ENCODE measurements at places on chromosomes 6 and 20.

DNA sequence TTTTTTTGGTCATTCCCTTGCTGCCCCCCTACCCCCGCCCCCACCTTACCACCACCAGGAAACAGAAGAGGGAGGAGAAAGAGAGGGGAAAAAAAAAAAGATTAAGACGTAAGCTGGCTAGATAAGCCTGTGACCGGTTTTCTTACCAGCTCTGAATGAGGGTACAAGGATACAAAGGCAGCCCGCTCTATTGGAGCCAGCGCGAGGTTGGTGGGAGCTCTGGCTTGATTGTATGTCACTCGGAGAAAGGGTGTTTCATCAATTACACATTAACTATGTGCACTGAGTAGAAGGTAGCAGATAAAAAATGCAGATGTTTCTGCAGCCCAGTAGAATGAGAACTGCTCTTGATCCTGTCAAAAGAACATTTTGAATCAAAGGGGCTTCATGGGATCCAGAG lies 28.6 kb upstream of the OLIG3 start:
- DNase-seq, result no peak

DNA sequence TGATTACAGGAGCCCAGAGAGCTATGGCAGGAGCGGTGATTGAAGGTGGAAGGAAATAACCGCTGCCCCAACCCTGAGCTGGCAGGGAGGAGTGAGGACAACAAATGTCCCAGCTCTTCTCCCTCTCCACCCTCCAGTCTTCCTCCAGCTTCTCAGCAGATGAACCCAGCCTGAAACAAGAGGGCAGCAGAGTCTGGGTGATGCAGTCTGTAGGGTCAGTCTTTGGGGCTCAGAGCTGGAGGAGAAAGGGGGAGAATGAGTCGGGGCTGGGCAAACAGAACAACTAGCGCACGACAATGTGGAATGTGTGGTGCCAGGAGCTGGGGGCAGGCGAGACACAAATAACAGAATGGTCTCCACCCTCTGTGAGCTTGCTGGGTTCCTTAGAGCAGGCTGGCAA lies 4.5 kb upstream of the GUCA1A start:
- no peak for DNase-seq

- DNase-seq, result no peak
These were observed 63.2 kb upstream of the ARMH2 start for GRCh38 chr6:24861934-24862333.

DNA sequence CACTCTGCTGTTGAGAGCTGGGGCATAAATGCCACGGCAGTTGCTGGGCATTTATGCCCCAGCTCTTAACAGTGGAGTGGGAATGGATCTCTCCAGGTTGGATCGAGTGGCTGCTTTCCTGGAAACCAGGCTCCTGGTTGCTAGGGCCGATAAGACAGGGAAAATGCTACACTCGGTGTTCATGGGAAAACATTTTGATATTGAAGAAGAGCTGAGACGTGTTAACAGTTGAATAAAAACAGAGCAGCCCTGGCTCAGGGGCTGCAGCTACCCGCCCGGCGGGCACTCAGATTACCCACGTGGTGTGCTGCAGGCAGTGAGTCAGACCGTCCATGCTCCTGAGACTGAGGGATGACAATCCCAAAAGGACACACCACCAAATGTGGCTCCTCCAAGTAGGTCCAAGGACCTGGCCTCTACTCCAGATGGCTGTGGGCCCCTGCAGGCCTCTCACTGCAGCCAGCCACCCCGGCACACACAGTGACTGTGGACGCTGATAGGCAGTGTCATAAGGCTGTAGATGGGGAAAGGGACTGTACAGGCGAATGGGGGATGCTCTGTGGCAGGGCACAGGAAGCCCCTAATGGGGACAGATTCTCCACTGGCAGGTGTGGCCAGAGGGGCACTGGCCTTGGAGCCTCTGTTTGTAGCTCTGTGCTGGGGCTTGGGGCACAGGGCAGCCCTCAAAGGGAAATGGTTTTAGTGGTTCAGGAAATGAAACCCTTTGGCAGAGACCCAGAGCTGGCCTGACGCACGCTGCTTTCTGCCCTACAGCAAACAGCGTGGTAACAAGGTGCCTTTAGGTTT lies 237.8 kb downstream of the LY86 start:
- no peak for DNase-seq

- DNase-seq, result no peak
These were observed 113.6 kb downstream of the HDGFL1 start for GRCh38 chr6:22682979-22683378.

GRCh38 chr6:155310596-155310995 lies 3.7 kb downstream of the TFB1M start:
- DNase-seq, result no peak

- no peak for DNase-seq
These were observed 11.8 kb downstream of the TRMT6 start for GRCh38 chr20:5938456-5939029.

- DNase-seq, result no peak
These were observed 4.2 kb downstream of the FOXS1 start for GRCh38 chr20:31840906-31841816.

- DNase-seq, result no peak
These were observed 994.4 kb downstream of the EYS start for GRCh38 chr6:64712606-64713005.

DNA sequence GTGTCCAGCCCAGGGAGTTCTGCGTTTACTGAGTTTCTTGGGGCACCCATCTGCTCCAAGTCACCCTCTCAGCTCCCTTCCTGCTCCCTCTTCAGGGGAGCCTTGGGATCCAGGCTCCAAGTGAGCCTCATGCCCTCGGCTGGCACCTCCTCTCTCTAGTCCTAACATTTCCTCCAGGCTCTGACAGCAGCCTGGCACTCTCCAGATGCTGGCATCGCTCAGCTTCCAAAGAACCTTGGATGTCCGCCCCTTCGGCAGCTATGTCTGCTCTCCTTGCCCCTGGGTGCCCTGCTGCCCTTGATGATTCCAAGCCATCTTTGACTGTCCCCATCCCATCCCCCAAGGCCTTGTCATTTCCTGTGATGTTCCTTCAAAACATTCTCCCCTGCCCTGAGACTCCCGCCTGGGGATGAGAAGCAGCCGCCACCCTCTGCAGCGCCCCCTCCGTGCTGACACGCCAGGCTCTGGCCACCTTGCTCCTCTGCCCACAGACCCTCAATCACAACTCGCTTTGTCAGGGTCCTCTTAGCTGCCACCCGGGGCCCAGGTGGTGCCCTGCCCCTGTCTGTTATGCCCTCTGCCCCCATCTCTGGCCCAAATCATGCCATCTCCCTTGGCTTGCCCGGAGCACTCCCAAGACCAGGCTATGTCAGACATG lies 6.6 kb upstream of the GFRA4 start:
- no peak for DNase-seq

GRCh38 chr20:51651921-51652549 lies 109.5 kb upstream of the NFATC2 start:
- DNase-seq, result no peak

DNA sequence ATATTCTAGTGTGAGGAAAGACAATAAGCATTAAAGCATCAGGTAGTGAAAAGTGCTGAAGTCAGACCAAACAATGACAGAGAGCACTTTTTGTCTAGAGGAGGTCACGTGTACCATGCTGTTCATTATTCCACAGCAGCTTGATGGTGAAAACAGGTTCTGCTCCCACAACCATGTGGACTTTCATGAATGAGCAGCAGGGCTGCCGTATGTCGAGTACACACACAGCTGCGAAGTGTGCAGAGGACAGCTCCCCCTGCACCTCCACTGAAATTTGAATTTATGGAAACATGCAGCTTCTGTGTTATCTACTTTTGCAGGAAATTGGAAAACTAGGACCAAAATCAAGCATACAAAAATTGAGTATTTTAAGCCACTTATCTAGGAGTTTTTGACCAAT lies 85.3 kb downstream of the MAP7 start:
- DNase-seq, result no peak

DNA sequence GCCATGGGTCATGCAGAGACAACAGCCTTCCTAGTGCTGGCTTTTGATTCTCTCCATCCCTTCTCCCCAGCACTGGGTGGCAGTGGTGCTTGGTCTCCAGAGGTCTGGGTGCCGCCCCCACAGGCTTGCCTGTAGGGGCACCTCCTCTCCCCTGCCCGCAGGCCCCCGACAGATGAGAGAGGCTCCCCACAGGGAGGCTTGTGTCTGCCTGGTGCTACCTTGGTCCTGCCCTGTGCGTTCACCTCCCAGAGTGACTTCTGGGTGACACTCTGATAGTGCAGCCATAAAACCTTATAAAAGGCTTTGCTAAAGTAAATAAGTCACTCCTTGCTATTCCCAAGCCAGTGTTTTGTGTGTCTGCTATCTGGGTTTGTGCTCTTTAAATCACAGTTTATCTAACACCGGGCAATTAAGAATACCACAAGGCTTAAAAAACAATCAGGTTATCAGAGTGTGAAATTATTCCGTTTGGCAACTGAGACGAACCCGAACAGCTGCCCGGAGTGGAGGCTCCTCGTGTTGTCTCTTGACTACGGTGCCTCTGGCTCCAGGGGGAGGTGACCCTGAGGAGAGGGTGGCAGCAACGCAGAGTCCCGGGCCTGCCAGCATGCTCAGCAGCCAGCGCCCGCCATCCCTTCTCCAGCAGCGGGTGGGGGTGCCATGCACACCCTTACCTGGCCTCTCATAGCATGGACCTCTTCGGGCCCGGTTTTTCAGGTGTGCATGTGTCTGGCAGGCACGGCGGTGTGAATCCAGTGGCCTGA lies 5.4 kb upstream of the C20orf204 start:
- DNase-seq, result no peak

DNA sequence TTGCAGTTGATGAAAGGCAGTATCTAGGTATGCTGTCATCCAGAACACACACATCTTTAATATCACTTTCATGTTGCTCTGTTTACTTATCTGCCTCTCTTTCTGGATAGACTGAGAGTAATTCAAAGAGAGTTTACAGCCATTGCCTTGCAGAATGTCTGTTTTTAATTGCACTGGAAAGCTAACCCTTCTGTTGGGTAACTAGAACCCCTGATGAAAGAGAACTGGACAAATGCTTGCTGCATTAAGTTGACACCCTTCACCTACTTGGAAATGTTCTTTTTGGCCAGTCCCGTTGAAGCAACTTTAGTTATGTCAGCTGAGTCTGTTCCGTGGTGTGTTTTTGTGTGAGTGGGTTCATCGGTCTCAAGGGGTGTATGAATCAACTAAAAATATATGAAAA lies 383.8 kb upstream of the CITED2 start:
- no peak for DNase-seq

DNA sequence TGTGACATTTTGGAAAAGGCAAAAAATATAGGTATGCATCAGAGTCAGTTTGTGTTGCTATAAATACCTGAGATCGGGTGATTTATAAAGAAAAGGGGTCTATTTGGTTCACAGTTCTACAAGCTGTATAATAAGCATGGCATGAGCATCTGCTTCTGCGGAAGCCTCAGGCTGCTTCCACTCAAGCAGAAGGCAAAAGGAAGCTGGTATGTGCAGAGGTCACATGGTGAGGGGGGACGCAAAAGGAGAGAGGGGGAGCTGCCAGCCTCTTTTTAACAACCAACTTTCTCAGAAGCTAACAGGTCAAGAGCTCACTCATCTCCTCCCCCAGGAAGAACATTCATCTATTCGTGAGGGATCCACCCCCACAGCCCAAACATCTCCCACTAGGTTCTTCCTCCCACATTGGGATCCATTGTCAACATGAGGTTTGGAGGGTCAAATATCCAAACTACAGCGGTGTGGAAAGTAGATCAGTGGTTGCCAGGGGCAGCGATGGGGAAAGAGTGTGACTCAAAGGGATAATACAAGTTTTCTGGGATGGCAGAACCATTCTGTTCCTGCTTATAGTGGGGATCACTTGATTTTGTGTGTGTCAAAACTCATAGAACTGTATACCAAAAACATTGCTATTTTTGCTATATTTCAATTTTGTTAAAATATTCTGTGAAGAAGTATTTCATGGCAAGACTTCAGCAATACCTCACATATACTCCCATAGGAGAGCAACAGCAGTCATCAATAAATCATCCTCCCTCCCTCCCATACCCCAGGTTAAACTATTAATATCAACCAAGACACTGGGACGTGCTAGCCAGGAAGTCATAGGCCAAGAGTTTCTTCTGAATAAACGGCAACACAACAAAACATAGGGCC lies 9.9 kb upstream of the FAM50B start:
- DNase-seq, result no peak

GRCh38 chr6:144286503-144287393 lies 1.6 kb downstream of the UTRN start:
- no peak for DNase-seq

GRCh38 chr6:170225852-170226417 lies 64.9 kb downstream of the DLL1 start:
- no peak for DNase-seq
